ENCODE measurements at places on chromosomes 5 and 9.

GRCh38 chr9:93660352-93661046, 84.1 kb downstream of the PHF2 start:
- DNase-seq, result no peak

- DNase-seq, result no peak
Measured at GRCh38 chr5:162393534-162393933, 326.0 kb downstream of the GABRG2 start.

- peak; percentile 31 for DNase-seq
Measured at GRCh38 chr9:15221746-15222145, 85.3 kb downstream of the TTC39B start.

GRCh38 chr5:10620346-10620745, 56.5 kb downstream of the ANKRD33B start:
- no peak for DNase-seq

GRCh38 chr9:29039258-29039657, 1466.0 kb upstream of the C9orf72 start:
- DNase-seq, result no peak

- no peak for DNase-seq
Measured at GRCh38 chr5:150160448-150161081, 4.9 kb upstream of the PDGFRB start.

GRCh38 chr9:127369428-127369827, 27.5 kb upstream of the SLC2A8 start:
- DNase-seq, result no peak

DNA sequence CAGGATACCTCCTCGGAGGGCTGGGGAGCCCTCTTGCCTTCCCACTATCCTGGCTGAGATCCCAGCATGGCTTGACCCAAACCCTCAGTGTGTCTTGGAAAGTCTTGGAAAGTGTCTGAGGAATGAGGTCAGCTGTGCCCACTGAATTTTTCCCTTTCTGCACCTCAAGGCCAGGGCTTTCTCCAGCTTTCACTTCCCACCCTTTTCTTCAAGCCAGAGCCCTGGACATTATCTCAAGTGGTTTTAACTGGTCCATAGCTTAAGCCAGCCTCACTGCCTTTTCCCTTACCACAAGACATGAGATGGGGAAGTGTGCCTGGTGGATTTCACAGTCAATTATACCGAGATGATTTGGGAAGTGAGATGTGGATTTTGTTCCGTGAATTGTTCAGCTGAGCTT, 35.7 kb upstream of the LHX2 start:
- no peak for DNase-seq

DNA sequence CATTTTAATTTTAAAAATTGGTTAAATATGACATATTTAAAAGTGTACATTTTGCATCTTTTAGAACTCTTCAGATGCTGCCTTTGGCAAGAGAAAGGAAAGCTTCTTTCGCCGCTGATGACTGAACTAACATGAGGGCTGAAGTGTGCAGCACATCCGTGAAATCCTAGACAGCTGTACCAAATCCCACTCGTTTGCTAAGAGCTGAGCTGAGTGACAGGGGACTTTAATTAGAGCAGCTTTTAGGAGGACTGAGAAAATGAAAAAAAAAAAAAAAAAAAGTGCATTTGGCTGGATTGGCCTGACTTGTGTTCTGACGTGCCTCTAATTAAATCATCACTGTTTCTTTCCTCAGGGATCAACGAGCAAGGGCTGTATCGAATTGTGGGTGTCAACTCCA, 271.3 kb downstream of the ARHGAP26 start:
- no peak for DNase-seq

- DNase-seq, result no peak
Measured at GRCh38 chr5:41870627-41871048, 413 bp upstream of the OXCT1 start.

DNA sequence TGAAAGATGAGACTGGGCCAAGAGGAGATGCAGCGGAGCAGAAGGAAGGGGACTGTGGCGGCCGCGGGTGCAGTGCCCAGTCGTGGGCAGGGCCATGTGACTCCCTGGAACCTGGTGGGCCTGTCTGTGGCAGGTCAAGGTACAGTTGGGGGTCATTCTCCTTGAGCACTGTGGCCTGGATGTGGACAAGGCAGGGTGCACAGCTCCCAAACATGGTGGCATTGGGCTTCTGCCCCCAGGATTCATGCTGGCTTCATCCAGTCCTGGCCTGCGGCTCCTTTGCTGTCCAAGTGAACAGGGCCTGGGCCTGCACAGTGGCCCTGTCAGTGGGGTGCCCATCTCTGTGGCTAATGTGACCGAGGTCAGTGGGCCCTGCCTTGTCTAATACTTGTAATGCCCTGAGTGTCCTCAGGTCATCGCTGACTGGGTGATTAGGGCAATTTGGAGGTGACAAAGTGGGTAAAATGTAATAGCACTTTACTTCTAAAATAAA, 39.9 kb downstream of the CEP72 start:
- DNase-seq, result no peak

GRCh38 chr5:111960476-111961215, 203.7 kb upstream of the NREP start:
- DNase-seq, result peak; percentile 35

DNA sequence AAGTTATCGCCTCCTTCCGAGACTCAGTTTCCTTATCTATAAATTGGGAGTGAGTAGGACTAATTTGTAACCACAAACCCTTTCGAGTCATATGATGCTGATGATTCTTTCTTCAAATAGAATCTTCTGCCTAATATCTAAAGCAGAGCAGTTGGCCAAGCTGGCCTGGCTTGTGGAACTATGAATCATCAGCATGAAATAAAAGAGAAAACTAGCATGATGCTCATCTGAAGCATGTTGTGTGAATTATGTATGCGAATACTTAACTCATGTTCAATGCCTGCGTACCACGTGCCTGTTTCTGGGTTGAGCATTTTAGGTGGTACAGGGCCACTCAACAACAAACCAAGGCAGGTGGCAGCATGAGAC, 15.0 kb upstream of the ORM1 start:
- no peak for DNase-seq

DNA sequence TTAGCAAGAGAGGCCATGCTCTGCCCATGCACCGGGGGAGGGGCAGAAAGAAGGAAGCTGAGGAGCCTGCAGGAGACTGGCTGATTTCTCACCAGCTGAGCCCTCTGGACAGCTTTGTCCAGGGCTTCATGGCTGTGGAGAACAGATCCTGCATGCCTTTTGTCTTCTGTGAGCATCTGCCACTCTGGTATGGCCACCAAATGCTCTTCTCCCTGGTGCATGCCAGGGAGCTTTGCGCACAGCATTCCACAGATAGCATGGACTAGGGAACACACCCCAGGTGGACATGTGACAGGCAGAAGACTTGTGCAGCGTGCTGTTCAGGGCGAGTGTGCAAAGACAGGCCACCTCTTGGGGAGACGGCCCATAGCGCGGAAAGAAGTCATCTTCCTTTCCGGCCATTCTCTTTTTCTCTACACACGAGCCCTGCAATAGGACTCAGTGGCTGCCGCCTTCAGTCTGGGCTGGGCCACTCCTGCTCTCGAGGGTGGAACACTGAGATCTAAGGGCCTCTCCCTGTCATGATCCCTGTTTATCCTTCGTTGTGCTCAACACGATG, 56.7 kb downstream of the GADD45G start:
- DNase-seq, result peak; percentile 65

- DNase-seq, result no peak
Measured at GRCh38 chr5:893711-894110, 1.0 kb downstream of the TRIP13 start.

DNA sequence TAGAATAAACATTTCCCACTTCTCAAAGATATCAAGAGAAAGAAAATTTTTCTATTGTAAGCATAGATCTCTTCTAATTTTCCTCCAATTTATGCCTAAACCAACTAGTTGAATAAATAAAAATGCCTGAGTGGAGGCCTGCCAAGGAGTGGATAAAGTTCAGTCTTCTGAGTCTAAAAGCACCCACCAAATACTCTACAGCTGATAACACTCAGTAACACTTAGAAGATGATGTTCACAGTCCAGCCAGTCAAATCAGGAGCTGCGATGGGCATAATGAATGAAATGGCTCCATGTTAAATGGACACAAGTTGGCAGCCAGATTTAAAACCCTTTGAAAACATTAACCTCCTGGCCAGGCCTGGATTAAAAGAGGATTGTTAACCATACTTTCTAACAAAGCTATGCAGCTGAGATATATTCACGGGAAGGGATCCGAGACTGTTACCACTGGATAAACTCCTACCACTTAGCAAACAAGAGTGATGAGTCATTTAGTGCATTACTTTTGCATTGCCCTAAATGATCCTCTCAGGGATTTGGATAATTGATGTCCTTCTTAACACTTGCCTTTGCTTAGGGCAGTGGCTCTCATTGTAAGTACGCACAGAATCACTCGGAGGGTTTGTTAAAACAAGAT, 63.7 kb upstream of the CCDC112 start:
- DNase-seq, result no peak

DNA sequence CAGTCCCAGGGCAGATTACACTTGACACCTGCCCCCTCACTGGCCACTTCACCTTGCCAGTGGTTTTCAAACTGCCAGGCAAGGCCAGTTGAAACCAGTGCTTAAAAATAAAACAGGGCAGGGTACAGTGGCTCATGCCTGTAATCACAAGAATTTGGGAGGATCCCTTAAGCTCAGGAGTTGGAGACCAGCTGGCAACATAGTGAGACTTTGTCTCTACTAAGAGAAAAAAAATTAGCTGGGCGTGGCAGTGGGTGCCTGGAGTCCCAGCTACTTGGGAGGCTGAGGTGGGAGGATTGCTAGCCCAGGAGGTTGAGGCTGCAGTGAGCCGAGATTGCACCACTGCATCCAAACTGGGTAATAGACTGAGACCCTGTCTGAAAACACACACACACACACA, 58.1 kb downstream of the ROPN1L start:
- DNase-seq, result no peak

All from inflammatory macrophage treated with lipopolysaccharide for 4 hours (primary cell).